ENCODE measurements at places on chromosomes 5 and 9.

DNA sequence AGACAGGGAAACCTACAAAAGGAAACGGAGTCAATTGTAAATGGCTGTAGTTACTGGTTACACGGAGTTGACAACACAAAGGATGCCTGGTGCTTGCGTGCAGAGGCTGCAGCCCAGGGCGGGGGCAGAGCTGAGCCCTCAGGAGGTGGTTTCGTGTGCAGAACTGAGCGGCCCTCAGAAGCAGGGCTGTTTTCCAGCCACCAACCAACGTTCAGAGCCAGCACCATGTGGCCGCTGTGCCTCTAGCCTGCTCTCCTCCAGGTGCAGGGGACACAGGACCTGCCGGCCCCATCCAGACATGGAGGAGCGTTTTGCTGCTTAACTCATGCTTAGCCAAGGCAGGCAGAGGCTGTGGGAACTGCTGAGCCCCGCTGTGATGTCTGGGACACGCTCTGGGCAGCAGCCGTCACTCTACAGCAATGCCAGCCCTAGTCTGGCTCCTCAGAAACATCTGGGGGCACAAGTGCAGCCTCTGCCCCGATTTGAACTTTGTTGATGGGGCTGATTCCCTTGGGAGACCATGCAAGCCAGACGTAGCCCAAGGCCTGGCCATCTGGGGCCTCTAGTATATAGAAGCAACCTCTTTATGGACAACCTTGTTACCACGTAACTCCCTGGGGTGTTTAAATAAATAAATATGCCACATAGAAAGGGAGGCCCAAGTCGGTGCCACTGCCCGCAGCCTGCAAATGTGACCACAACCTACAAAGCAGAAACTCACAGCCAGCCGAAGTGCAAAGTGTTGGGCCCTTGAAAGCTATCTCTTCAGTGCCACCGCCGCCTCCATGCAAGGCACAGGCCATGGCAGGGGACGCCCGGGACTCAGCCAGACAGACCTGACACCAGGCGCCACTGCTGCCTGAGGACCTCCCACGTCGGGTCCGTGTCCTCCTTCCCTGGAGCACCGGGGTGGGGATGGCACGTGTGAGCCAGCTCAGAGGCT is 42.1 kb downstream of the NKD2 start:
- no peak for DNase-seq

GRCh38 chr5:98927242-98927988 is 1.4 kb downstream of the CHD1 start:
- DNase-seq: peak; percentile 61

- no peak for DNase-seq
Observed at GRCh38 chr5:143665866-143666265, 146.1 kb upstream of the HMHB1 start.

- no peak for DNase-seq
Observed at GRCh38 chr9:34994260-34994899, 4.8 kb downstream of the DNAJB5 start.

- DNase-seq: no peak
Observed at GRCh38 chr5:178209334-178210072, 5.2 kb downstream of the HNRNPAB start.

DNA sequence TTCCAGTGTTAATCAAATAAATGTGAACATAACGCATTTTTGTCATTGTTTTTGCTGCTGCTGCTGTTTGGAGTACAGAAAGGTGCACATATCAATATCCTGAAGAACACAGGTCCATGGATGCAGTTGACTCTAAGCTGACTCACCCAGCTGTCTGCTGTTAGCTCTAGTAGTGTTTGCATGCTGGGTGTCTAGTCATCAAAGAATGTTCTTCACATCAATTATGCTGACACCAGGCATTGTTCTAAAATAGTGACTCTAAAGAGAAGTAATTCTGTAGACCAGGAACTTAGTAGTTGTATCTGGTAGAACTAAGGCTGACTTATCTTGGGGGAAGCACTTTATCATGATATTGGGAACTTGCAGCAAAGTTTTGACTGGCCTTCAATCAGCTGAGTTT is 55.7 kb upstream of the DPYSL3 start:
- DNase-seq: no peak

GRCh38 chr9:109934136-109934856 is 154.3 kb downstream of the PALM2AKAP2 start:
- no peak for DNase-seq

- no peak for DNase-seq
Observed at GRCh38 chr5:147177125-147177840, 57.5 kb upstream of the STK32A start.

- DNase-seq: no peak
Observed at GRCh38 chr5:116273448-116274242, 188.8 kb downstream of the COMMD10 start.

DNA sequence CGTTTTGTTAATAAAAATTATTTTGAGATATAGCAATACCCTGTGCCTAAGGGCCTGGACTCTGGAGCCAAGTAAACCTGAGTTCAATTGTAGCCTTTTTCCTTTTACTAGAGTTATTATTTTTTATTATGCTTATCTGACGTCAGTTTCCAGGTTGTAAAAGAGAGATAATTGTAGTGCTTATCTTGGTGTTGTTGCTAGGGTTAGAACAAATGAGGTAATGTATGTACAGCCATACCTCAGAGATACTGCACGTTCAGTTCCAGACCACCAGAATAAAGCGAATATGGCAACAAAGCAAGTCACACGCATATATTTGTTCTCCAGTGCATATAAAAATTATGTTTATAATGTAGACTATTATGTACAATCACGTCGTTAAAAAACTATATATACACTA is 215.0 kb downstream of the VPS13A start:
- no peak for DNase-seq

- no peak for DNase-seq
Observed at GRCh38 chr9:96425500-96426169, 7.5 kb upstream of the ZNF367 start.

- DNase-seq: no peak
Observed at GRCh38 chr9:3957306-3957705, 342.6 kb downstream of the GLIS3 start.

DNA sequence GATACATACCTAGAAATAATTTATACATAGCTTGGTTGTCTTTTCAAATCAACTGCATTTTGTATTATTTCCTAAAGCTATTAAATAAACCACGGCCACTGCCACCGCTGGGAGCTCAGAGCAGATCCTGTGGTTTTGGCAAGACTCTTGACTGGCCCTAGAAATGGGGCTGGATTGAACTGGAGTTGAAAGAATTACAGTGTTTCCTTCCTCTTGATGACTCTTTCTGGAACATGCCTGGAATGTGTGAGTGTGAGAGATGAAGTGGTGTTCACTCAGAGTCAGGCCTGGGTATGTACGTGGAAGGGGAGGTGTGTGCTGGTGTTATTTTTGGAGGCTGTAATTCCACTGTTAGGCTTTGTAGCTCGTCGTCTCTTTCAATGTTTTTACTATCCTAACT is 45.9 kb downstream of the TEK start:
- DNase-seq: no peak

- DNase-seq: no peak
Observed at GRCh38 chr5:6759401-6759800, 46.2 kb downstream of the TENT4A start.

GRCh38 chr5:91384671-91385430 is 1.7 kb upstream of the ARRDC3 start:
- DNase-seq: peak; percentile 21

DNA sequence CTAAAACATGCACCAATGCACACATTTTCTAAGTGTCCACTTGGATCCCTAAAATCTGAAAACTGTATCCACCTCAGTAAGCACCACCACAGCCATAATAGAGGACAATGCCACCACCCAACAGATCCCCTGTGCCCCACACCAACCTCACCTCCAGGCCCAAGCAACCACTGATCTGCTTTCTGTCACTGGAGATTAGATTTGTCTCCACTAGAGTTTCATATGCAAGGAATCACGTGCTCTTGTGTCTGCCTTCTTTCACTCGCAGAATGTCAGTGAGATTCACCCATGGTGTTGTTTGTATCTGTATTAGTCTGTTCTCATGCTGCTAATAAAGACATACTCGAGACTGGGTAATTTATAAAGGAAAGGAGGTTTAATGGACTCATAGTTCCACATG is 216.1 kb upstream of the WWC1 start:
- DNase-seq: no peak

DNA sequence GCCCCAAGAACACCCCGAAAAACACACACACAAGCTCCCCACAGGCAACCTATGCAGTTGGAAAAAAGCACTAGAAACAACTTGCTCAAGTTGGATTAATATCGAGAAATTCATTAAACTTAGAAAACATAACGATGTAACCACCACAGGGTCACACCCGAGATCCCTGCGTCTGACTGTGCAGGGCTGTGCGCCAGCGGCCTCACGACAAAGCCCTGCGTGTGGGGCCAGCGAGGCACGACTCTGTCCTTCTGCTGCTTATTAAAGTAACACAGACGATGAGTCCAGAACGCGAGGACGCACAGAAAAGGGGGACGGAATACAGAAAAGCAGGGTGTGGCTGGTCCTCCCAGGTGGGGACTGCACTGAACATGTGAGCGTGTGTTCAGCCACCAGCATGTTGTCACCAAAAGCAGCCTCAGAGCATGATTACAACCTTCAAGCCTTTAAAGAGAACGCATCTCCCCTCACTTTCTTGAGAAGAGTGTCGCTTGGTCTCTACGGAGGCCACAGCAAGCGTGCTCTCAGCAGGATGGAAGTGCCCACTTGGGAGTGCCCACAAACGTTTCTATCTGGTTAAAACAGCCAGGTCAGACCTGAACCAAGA is 14.4 kb downstream of the SLC12A7 start:
- DNase-seq: no peak

- DNase-seq: no peak
Observed at GRCh38 chr5:39373791-39374190, 9.5 kb upstream of the C9 start.

DNA sequence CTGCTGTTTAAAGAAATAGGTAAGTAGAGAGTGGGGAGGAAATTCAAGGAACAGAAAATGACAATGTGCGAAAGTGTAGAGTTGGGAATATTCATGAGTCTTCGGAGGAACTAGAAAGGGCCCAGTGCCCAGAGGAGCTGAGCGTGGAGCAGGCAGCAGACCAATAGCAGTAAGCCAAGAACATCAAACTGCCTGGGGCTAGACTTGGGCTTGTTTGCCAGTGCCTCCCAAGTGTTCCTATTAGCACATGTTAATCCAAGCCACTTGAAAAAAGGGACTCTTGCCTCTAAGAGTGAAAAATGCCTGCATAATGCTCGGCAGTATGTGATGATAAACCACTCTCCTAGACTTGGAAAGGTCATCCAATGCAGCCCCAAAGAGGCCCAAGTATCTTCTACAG is 1.2 kb upstream of the TAL2 start:
- DNase-seq: no peak

GRCh38 chr9:114259798-114260523 is 62.9 kb upstream of the ORM1 start:
- DNase-seq: no peak

DNA sequence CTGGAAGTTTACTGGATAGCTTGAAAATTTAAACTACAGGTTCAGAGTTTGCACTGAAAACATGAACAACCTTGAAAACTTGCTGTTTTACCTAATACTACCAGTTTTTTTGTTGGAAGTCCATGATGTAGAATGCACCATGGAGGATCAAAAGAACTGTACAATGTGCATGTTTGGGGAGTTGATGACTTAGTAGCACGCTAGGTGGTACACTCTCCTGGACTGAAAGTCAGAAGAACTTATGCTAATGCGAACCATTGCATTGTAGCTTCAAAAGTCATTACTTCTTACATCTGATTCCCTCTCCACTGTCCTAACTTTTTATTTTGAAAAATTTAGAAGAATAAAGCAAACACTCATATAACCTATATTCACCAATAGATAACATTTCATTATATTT is 211.0 kb downstream of the OSTF1 start:
- DNase-seq: no peak

DNA sequence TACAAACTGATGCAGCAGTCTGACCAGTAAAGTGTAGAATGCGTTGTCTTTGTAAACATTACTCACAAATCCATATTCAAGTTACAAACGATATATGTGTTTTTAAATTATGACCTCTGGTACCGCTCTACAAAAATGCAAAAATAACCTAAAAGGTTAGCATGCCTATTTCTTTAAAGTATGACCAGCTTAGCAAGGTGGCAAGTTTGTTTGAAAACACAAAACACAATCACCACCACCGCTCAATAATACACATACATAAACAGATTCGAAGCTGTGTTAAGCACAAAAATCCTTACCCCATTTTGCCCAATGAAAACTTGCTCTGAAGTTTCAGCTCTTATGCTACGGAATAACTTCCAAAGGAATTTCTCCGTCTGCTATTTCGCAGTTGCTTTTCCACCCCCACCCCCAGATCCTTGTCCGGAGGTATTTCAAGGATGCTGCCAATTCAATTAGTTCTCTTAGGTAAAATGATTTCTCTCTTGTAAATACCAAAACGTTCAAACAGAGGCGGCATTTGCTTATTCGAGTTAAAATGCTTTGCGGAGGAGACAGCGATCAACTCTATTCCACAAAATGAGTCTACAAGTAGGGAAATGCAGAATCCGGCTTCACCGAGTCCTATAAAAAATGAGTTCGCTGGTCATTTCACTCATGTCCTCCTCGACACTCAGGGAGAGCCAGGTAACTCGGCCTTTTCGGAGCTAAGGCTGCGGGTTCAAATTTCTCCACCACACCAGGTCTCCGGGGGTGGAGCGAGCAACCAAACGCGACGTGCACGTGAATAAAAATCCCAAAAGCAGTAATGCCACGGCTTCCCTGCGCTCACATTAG is 1.2 kb downstream of the HOMER1 start:
- DNase-seq: no peak

- DNase-seq: no peak
Observed at GRCh38 chr9:38445154-38446043, 21.1 kb upstream of the IGFBPL1 start.

GRCh38 chr5:14598225-14598624 is 16.6 kb downstream of the OTULINL start:
- DNase-seq: no peak

DNA sequence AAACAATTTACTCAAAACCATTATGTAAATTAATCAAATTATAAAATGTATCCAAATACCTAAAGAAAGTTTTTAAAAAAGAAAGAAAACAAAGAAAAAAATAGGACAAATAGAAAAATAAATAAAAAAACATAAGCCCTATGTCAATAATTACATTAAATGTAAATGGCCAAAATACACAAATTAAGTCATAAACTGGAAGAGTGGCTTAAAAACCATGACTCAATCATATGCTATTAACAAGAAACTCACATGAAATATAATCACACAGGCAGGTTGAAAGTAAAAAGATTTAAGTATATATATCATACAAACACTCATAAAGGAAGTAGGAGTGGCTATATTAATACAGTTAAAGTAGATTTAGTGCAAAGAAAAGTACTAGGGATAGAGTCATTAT is 95.3 kb downstream of the PRELID2 start:
- no peak for DNase-seq

GRCh38 chr5:43209060-43209459 is 17.0 kb downstream of the NIM1K start:
- no peak for DNase-seq

- DNase-seq: no peak
Observed at GRCh38 chr9:112508377-112508776, 21.8 kb downstream of the KIAA1958 start.

DNA sequence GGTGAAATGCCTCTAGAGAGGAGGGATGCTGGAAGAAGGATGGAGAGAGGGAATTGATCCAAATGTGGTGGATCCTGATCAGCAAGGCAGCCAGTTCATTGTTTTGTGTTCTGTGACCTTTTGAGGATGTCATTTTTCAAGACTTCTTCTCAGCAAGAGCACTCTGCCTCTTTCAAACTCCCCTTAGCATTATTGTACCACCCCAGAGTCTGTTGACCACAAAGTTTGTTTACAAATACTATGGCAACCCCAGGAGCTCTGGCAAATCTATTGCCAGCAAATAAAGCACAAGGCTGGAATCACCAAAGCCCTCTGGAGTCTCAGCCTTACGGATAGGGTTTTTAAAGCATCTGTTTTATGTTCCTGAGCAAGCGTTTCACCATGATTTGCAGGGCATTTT is 76.2 kb upstream of the SLC1A3 start:
- no peak for DNase-seq
